ENCODE measurements at places on chromosomes 6 and 20. TPM values are rescaled to one million over a fixed set of nuclear protein-coding genes. Genes with fewer than 3 reads are reported as not detected.

DNA sequence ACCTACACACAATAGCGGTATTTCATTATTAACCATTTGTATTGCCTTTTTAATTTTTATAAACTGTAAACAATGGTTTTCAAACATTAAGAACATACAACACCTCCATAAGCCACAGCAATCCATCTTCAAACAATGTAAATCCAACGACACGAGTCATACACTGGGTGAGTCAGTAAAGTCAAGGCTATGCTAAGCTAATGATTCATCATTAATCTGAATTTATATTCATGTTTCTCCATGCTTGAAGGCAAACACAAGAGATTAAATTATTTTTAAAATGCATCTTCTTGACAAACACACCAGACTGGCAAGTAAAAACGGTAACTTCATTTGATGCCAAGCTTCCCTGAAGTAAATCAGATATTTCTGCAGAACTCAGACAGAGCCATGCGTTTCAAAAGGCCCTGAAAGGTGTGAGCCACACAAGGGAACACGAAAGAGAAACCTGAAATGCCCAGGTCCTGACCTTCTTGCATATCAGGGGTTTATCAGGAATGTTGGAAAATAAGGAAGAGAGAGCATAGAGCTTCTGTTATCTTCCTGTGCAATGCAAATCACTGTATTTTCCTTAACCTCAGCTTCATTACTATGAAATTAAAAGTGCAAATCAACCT is 162.5 kb downstream of the ALDH8A1 start:
- DNase-seq = peak; percentile 49

GRCh38 chr6:2725999-2726567 is 24.6 kb downstream of the MYLK4 start:
- DNase-seq = no peak

DNA sequence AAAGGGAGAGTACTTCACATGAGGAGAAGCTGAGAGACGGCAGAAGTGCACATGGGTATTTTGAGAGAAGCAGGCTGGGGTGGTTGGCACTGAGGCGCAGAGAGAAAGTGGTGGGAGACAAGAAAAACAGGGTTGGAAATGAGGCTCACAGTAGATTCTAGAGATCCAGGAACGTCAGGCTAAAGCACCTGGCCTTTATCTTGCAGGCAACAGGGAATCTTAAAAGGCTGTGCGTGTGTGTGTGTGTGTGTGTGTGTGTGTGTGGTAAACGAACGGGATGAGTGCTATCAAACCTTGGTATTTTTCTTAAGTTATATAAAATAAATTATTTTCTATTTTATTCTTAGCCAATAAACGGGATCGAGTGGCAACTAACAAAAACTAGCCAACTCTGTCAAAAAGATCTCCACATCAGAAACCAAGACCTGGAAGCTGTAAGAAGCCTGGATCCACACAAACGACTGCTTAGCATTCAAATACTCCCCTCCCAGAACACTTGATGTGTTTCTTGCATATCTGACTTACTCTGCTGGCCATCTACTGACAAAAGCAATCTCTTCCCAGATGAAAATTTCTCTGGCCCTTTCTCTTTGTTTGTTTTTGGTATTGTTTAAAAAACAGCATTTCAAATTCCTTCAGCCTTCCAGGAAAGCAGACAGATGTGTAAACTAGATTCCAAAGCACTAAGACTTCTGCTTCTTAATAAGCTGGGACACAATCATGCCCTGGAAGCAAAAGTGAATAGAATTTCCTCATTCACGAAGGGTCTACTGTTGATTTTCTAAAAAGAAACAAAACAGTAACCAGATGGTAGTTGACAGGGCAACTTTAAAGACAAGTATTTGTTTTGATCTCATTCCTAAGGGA is 44.8 kb upstream of the FABP7 start:
- DNase-seq = no peak

Gene PTGIS
- not detected for total RNA-seq

Measured in epithelial cell of proximal tubule (primary cell).